ENCODE measurements at places on chromosomes 7 and 10.
A peak's percentile ranks its signal among the peaks of the same experiment; 100 is the strongest.

DNA sequence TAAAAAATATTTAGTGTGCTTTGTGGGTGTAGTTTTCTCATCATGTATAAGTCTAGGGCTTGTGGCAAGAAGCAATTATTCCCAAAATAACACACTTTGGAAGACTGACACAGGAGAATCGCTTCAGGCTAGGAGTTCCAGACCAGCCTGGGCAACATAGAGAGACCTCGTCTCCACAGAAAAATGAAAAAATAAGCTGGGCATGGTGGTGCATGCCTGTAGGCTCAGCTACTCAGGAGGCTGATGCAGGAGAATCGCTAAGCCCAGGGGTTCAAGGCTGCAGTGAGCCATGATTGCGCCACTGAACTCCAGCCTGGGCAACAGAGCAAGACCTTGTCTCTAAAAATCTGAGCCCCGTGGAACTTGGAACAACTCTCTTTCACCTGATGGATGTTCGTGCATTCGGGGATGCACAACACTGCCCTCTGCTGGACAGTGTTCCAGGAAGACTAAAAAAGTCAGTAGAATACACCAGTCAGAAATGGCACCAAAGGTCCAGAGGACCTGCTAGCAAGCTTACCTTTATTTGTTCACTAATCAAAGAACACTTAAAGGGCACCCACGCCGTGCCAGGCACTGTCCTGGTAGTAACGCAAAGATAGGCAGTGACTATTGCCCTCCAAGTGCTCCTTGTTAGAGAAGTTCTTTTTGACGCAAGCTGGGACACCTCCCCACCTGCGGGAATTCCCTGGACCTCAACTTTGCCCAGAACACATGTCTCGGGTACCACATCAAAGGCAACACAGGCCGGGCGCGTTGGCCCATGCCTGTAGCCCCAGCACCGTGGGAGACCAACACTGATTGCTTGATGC lies 81.9 kb upstream of the CALN1 start:
- peak; percentile 45 for DNase-seq

DNA sequence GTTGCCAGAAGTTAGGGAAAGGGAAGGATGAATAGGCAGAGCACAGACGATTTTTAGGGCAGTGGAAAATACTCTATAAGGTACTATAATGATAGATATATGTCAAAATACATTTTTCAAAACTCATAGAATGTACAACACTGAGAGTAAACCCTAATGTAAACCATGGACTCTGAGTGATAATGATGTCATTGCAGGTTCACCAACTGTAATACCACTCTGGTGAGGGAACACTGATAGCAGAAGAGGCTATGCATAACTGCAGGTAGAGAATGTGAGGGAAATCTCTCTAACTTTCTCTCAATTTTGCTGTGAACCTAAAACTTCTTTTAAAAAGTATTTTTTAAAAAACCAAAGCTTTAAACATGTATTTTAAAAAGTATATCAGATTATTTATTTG lies 22.1 kb downstream of the POT1 start:
- DNase-seq: no peak

DNA sequence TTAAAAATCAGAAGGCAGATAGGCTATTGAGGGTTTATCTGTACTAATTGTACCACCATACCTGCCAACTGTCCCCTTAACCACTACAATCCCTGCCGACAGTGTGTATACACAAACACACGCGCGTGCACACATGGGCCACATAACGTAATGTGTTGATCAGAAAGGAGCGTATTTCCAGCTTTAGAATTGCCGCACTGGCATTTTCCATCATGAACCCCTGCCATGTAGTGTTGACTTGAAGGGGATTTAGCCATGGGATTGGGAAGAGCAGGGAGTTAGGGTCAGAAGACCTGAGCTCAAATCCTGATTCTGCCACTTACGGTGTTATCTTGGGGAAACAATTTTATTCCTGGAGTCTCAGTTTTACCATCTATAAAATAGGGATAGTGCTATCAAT lies 158.9 kb downstream of the TCF7L2 start:
- no peak for DNase-seq

DNA sequence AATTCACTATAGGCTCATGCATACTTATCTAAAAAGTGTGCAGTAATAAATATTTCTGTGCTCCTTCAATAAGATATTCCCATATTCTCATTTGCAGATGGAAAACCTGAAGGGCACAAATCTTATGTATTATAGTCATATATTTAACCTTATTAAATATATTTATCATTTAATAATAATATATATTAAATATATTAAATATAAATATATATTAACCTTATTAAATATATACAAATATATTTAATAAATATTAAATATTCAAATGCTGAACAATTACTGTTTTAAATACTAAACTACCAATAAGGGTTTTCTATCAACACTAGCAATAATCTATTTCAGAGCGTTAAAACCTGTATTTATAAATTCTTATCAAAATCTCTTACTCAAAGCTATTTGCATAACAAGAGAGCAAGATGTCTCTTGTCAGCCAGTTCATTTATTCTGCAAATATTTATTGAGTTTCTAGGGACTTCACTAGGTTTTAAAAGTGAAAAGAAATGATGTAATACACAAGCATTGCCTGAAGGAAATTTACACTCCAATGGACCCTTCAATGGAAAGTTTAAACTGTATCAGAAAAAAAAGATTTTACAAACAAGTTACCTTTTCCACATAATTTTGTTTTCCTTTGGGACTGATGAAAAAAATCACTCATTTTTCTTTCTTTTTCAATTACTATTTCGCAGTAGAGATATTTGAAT lies 159.2 kb downstream of the AGMO start:
- DNase-seq: no peak

GRCh38 chr10:15280462-15280861 lies 90.6 kb downstream of the FAM171A1 start:
- DNase-seq: no peak

DNA sequence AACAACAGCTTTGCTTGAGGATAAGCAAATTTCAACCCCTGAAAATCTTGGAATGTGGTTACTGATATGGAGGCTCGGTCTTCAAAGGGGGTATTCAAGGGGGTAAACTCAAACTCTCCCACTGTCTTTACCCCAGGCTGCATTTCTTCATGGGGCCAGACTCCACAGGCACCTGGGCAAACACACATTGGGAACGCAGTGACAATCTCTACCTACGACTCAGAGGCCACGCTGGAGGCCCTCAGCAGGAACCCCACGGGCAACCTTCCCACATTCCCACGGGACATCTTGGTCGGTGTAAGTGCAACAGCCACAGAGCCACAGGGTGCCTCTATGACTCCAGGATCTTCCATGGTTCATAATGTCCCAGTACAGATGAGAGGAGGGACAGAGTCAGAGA lies 2.2 kb upstream of the INSIG1 start:
- no peak for DNase-seq

- no peak for DNase-seq
Measured at GRCh38 chr10:123229927-123230630, 75.9 kb downstream of the BUB3 start.

DNA sequence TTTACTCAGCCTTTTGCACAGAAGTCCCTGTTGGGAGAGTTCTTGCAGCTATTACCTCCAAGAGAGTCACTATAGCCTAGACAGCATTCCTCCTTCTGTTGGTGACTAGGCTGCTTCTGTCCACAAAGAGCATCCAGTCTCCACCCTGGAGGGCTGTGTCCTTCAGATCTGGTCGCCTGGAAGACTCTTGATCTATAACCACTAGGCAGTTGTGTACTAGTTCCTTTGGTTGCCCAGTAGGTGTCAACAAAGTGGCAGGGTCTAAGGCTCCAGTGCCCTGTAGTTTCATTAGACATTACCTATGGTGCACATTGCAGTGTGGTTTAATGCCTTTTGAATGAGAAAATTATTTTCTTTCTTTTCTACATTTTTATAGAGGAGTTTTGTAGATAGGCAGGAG lies 11.3 kb upstream of the AKR1C2 start:
- peak; percentile 3 for DNase-seq

- DNase-seq: no peak
Measured at GRCh38 chr7:47601881-47602249, 20.0 kb upstream of the TNS3 start.

DNA sequence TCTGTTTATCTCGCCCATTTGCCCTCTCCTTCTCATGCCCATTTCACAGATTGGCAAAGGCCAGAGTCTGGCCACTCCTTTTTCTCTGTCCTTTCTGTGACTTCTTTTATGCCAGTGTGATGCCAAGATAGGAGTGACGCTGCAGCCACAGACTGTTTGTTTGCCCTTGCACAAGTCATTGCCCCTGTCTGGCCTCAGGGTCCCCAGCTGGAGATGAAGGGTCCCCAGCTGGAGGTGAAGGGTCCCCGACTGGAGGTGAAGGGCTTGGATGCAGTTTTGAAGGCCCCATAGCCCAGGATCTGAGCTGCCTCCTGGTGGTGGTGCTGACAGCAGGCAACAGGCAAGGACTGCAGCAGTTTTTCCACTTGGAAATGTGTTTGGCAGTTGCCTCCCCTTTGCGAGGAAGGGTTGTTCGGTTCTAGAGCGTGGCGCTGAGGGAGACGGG lies 50.8 kb upstream of the SLC29A3 start:
- DNase-seq: no peak

- DNase-seq: no peak
Measured at GRCh38 chr7:128361411-128362379, at the start of gene PRRT4. Gene PRRT4, minus strand, starts transcription at chr7:128361690.

DNA sequence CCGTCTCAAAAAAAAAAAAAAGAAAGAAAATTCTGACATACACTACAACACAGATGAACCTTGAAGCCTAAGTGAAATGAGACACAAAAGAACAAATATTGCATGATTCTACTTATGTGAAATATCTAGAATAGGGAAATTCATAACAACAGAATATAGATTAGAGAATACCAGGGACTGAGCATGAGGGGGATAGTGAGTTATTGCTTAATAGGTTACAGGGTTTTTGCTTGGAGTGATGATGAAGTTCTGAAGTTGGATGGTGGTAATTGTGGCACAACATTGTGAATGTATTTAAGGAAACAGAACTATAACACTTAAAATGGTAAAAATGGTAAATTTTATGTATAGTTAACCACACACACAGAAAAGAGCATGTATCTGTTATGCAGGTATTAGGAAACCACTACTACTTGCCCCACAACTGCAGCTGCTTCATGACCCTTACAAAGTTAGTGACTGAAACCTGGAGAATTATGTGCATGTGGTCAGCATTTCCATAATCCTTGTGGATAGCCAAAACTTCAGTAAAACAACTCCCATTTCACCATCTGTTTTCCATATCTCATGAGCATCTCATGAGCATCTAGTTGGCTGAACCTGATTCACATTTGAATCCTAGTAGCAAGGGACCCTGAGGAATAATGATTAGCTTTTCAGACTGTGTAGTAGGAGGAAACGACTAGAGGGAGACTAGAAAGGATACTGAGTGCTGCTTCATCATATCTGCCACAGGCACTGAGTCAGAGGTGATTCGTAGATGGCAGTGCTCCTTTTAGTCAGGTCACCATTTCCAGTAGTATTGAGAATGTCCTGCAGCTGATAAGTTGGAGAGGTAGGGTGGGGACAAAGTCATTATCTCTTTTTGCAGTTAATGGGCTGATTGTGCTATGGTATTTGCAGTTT lies 26.3 kb downstream of the SAMD8 start:
- peak; percentile 57 for DNase-seq

DNA sequence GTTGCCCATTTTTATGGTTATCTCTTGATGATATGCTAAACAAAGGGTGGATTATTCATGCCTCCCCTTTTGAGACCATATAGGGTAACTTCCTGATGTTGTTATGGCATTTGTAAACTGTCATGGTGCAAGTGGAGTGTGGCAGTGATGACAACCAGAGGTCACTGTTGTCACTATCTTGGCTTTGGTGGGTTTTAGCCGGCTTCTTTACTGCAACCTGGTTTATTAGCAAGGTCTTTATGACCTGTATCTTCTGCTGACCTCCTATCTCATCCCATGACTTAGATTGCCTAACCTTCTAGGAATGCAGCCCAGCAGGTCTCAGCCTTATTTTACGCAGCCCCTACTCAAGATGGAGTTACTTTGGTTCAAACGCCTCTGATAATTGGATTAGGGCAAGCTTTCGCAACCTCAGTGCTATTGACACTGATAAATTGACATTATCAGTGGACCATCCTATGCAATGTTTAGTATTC lies 36.9 kb downstream of the BAG3 start:
- no peak for DNase-seq

DNA sequence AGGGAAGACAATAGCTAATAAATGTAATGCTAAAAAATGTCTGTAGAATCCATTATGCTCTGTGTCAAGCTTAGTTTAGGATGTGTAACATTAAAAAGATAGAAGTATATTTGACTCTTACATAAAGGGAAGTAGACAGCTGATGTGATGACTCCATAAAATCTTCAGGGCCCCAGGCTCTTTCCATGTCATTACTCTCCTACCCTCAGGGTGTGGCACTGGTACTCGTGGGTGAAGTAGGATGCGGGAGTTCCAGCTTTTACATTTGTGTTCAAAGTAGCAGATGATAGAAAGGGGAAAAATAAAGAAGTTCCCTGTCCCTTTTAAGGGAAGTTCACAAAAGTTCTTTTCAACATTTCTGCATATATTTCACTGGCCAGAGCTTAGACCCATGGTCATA lies 157.1 kb downstream of the TSPAN12 start:
- DNase-seq: no peak

DNA sequence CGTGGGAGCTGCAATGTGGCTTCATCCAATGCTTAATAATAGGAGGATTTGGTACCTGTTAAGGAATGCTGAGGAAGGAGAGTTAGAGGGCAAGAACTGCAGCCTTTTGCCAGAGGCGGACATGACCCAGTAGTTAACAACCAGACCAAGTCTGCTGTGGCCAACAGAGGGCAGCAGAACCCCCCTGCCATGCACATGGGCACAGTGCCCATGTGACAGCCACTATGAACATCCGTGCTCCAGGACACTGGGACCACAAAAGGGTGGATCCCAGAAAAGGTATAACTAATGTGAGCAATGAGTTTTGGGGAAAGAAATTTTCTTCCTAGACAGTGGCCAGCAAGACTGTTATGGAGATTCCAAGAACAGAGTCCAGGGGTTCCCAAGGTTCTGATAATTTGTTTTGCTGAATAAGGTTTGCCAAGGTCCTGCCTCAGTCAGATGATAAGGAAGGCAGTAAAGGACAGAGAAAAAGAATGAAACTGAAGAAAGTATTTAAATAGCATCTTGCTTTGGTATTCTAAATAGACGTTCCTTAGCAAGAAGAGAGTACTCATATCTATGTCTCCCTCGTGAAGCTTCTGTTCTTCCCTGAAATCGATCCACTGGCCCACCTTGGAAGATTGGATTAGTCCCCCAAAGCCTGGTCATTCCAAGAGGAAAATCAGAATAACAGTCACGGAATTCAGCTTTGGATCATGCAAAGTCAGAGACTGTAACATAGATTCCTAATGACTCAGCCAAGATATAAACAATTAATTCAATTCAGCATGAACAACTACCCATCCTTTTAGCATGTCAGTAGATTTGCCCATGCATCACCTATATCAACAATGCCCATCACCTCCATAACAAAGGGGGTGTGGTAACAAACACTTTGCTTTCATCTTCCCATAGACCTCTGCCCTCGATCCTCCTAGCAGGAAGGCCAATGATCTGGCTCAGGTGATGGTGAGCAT lies 56.0 kb downstream of the LGI1 start:
- DNase-seq: peak; percentile 51

Data from activated CD4-positive, alpha-beta T cell treated with anti-CD3 and anti-CD28 coated beads, Interleukin-2, amount 50 U/mL, for 16 hours (primary cell).